ENCODE measurements at places on chromosomes 3 and 15.

GRCh38 chr15:45391746-45392583, 13.6 kb upstream of the GATM start:
- DNase-seq, result no peak

GRCh38 chr3:10581251-10581650, 75.9 kb upstream of the ATP2B2 start:
- DNase-seq, result no peak

GRCh38 chr3:10875914-10876313, 59.9 kb downstream of the SLC6A11 start:
- no peak for DNase-seq

DNA sequence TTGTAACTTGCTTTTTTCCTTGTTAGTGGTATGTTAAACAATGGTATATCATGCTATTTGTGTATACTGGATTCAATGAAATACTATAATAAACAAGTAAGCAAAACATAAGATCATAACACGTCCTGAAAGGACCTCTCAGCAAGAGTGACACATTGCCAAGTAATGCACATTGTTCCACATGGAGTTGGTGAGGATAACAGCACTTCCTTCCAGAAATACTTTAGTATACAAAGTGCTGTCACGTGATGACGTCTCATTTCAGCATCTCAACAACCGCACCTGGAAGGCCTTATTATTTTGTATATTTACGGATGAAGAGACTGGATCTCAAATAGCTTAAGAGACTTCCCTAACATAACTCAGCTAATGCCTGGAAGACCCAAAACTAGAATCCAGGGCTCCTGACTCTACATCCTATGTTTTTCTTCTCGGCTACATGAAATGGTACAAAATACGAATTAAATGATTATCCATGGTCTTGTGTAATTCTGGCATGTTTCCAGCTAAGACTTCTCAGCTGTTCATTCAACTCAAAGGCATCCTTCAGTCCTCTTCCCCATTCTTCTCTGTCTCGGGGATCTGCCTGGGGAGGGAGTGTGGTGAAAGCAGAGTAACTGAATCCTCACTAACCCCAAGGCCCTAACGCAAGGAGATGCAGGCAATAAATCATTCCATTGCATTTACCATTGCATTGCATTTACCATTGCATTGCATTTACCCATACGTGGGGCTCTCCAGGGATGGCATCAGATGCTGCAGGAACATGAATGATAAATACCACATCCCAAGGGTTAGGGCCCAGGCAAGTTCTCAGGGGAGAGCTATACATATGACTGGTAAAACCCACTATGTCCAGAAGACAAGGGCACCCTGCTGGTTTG, 79.2 kb downstream of the LIPC start:
- no peak for DNase-seq

GRCh38 chr3:159839561-159840379, 148.9 kb upstream of the IL12A start:
- DNase-seq, result no peak

- DNase-seq, result no peak
Observed at GRCh38 chr3:118736107-118736506, 298.5 kb downstream of the IGSF11 start.

DNA sequence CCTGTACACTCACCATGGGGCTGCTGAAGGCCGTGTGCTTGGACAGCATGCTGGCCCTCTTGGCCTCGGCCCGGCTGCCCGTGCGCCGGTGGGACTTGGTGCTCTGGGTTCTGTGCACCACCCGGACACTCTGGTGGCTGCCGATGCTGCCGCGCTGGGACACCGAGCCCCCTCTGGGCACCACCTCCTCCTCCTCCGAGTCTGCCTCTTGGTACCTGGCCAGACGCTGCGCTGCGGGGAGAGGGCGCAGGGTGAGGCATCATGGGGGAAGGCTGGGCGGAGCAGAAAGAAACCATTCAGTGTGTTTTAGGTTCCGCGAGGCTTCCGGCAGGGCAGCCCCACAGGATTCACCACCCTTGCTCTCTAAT, 145.0 kb downstream of the ATP10A start:
- DNase-seq, result no peak

DNA sequence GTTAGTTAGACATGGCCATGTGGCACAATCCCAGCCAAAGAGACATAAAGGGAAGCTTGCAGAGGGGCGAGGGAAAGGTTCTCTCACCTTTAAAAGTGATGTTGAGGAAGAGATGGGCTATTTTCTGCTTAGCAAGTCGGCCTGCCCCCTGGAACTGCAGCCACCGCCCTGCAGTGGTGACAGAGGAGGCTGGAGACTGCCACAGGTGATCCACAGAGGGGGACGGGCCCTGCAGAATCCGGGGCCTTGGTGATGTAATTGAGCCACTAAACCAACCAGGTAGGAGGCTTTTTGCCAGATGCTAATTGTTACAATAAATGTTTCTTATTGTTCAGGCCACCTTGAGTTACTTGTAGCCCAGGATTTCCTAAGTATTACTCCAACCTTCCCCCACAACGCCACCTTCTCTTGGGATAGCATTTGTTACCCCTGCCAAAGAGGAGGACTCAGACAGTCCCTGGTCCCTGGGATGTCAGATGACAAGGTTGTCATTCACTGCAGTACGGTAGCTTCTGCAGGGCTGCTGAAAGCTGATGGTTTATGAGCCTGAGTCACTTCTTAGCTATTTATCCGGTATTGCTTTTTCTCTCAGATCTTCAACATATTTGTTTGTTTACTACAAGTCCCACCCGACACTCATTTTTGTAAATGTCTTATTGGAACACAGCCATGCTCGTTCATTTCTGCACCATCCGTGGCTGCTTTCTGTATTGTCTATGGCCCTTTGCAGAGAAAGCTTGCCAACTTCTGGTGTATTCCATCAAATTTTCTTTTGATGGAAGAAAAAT, 63.3 kb upstream of the SEC61A1 start:
- no peak for DNase-seq

DNA sequence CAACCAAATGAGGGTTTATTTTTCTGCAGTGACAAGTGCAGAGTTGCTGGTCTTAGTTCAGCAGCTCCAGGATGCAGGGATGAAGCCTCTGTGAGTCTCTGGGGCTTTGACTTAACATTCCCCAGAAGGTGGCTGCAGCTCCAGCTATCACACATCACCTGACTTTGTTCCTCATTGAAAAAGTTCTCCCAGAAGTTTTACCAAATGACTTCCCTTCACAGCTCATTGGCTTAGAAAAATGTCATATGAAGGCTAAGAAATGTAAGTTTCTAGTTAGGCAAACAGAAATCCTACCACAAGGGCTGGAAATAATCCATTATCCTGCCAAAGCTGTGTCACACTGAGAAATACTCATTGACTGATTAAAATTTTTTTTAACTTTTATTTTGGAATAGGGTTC, 184.9 kb downstream of the MINAR1 start:
- no peak for DNase-seq

GRCh38 chr3:129727707-129728106, 121.2 kb upstream of the PLXND1 start:
- no peak for DNase-seq

- DNase-seq, result no peak
Observed at GRCh38 chr3:130820976-130821375, 72.9 kb upstream of the ATP2C1 start.

- no peak for DNase-seq
Observed at GRCh38 chr3:149307435-149307783, 26.0 kb downstream of the TM4SF18 start.

DNA sequence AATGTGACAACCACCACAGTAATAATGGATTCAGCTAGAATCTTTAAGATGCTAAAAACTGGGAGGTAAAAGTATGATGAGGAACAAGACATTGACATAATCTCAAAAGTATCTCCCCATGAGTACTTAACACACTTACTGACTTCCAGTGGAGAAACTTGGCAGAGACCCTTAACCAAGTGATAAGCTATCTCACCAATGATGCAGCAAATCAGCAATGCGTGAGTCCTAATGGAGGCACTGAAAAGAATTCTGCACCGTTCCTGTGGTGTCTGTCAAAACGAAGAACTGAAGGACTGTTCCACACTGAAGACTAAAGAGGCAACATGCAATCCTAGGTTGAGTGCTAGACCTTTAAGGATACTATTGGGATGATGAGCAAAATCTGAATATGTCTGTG, 67.9 kb upstream of the OCA2 start:
- no peak for DNase-seq

- no peak for DNase-seq
Observed at GRCh38 chr3:158085358-158085757, 20.9 kb downstream of the SHOX2 start.

DNA sequence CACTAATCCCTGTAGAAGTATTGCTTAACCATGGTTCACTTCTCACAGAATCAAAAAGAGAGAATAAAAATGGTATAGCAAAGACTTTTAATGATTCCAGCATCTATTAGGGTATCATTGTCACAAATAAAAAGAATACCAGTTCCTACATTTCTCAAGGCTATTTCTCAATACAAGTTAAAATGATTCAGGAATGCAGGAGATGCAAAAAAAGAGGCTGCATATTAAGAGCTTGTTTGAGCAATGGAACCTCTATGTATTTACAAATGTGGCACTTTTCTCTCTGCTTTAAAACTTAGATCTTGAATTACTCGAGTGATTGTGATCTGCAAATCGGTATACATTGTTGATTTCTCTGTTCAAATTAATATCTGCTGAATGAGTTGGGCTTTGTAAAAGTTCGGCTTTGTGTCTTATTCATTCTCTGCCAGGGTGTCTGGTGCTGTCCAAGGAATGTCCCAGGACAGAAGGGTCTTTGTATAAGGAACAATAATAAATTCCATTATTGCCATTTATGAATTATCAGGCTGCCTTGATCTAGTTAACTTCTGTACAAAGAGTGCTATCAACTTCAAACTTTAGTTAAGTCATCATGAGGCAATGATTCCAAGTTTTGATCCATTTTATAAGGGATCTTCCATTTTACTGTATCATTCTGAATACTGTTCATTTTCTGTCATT, 364.2 kb downstream of the RBMS3 start:
- DNase-seq, result no peak

GRCh38 chr15:70498096-70498626, 265.2 kb downstream of the UACA start:
- no peak for DNase-seq

GRCh38 chr15:30906366-30906765, 2.7 kb downstream of the FAN1 start:
- no peak for DNase-seq

GRCh38 chr3:49158792-49159191, 7.3 kb downstream of the CCDC71 start:
- no peak for DNase-seq

DNA sequence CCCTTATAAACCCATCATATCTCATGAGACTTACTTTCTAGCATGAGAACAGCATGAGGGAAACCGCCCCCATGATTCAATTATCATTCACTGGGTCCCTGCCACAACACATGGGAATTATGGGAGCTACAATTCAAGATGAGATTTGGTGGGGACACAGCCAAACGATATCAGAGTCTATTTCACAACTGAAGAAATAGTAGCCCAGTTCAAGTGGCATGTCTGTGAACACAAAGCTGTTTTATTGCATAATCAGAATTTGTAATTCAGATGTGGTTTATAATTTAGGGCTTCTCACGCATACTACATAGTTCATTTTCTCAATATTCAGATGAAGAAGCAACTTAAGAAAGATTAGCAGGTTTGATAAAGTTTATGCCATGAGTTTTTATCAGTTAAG, 1188.0 kb upstream of the ALCAM start:
- DNase-seq, result no peak

DNA sequence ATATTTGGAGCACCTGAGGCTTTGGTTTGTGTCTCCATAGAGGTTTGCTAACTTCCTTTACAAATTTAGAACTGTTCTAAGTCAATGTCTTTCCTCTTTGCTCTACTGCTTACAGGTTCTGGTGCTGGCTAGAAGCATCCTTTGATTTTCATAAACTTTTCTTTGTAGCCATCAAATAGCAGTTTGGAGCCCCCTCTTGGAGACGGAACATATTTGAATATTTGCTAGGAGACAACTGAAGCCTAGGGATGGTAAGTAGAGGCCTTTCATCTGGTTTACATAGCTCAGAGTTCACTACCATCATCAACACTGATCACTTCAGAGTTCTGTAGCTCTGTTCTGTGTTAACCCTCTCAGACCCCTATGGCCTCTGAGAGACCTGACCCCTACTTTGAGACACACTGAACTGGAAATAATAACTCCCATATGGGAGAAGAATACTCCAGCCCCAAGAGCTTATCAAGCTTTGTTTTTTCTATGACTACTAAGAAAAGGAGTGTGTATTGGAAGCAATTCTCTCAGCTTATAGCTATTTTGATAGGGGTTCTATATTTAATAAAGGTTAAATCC, 420.4 kb downstream of the EPHA3 start:
- no peak for DNase-seq

DNA sequence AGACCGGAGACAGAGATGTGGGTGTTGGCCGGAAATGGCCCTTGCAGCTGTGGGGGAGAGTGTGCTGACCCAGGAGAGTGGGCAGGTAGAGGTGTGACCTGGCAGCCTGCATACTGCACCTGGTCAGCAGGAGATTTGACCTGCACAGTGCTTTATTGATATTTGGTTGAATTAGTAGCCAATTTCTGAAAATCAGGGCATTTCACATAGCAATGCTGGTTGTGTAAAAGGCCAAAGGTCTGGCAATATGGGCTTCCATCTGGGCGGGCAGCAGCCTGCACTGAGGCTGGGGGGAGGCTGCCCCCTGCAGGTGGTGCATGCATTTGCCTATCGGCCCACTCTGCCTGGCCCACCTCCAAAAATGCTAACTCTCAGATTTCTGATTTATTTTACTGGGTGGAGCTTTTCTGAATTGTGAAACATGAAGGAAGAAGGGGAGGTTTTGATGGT, 9.4 kb upstream of the MGLL start:
- no peak for DNase-seq
